ENCODE measurements at places on chromosomes 6 and 20. TPM values are rescaled to one million over a fixed set of nuclear protein-coding genes. Genes with fewer than 3 reads are reported as not detected.

Gene AKAP7
- total RNA-seq, result 21.5 TPM

Gene SYCP2
- 11.0 TPM for total RNA-seq

Gene FOXQ1
- total RNA-seq, result 3.4 TPM

Gene RNF144B
- total RNA-seq, result 12.0 TPM

Gene OR12D2
- 0.22 TPM for total RNA-seq

Gene TGM3
- total RNA-seq, result 0.39 TPM

Gene PHACTR3
- total RNA-seq, result 23.5 TPM

Gene GSTA3
- not detected for total RNA-seq

DNA sequence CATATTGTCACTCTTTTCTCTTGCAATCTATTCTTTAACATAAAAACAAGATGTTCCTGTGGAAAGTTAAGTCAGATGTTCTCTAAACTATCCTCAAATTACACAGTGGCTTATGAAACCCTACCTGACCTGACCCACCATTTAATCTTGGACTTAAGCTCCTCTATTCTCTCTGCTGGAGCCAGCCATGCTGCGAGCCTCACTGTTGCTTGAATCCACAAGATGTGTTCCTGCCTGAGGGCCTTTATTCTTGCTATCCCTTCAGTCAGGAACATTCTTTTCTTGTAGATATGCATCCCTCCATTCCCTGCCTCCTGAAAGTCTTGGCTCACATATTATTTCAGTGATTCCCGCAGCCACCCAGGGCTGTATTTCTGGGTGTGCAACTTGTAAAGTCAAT lies 283.2 kb downstream of the EPHA7 start:
- no peak overlapping the region for H3K4me3 ChIP-seq
- H3K4me1 ChIP-seq, result no peaks in the 10 kb centered on the region
- H3K36me3 ChIP-seq, result no peaks in the 10 kb centered on the region
- no peak for DNase-seq
- H3K27ac ChIP-seq, result no peak overlapping the region

- H3K4me3 ChIP-seq, result no peak overlapping the region
- no peaks in the 10 kb centered on the region for H3K4me1 ChIP-seq
- no peak overlapping the region for H3K27ac ChIP-seq
- no peaks in the 10 kb centered on the region for H3K36me3 ChIP-seq
Observed at GRCh38 chr6:46788791-46789190, 4.4 kb upstream of the MEP1A start.

DNA sequence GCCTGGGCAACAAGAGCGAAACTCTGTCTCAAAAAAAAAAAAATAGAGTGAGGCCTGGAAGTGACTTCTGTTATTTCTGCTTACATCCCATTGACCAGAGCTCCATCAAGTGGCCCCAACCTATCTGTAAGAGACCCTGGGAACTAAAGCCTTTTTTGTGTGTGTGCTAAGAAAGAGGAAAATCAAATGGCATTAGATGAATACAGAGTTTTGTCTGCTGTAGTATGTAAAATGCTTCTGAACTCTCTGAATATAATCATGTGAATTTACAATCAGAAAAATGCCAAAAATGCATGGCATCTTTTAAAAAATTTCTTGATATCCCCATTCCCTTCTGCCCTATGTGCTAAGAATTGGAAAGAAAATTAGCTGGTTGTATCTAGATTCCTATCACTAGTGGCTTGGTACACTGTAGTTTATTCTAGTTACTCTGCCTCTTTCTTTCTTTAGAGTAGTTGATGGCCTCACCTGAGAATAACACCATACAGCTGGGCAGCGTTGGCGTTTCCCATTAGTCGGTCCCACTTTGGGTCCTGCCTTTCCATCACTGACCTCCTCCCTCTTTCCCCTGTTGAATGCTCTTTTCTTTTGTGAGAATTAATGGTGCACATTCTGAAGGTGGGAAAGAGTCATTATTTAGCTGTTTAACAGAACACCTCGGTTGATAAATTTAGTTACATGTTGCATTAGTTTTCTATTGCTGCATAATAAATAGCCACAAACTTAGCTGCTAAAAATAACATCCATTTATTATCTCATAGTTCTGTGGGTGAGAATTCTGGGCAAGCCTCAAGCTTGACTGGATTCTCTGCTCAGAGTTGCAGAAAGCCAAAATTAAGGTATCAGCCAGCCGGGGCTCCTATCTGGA lies 38.2 kb downstream of the SAMD5 start:
- H3K36me3 ChIP-seq, result no peaks in the 10 kb centered on the region
- H3K27me3 ChIP-seq, result no peaks in the 10 kb centered on the region
- H3K27ac ChIP-seq, result peak overlapping the region; percentile 70
- no peak overlapping the region for H3K4me3 ChIP-seq

GRCh38 chr20:35551503-35551902 lies 9.6 kb downstream of the ERGIC3 start:
- H3K27me3 ChIP-seq, result no peaks in the 10 kb centered on the region
- no peak overlapping the region for H3K27ac ChIP-seq
- H3K4me3 ChIP-seq, result no peak overlapping the region
- peaks cover 91% of the 10 kb centered on the region for H3K36me3 ChIP-seq

DNA sequence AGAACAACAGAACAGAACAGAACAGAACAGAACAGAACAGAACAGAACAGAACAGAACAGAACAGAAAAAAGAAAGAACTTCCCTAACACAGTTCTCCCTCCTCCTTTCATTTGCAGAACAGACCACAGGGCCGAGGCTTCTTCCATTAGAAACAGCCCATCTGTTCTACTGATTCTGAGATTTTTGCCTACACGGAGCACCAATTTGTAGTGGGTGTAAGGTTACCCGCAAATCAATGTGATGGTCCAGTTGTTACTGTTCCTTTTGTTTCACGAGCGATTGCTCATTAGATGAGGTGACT lies 734 bp upstream of the OGFRL1 start:
- H3K4me3 ChIP-seq, result peak overlapping the region; percentile 72
- no peak for DNase-seq
- peaks cover 13% of the 10 kb centered on the region for H3K4me1 ChIP-seq
- H3K36me3 ChIP-seq, result no peaks in the 10 kb centered on the region
- peak overlapping the region; percentile 82 for H3K27ac ChIP-seq

DNA sequence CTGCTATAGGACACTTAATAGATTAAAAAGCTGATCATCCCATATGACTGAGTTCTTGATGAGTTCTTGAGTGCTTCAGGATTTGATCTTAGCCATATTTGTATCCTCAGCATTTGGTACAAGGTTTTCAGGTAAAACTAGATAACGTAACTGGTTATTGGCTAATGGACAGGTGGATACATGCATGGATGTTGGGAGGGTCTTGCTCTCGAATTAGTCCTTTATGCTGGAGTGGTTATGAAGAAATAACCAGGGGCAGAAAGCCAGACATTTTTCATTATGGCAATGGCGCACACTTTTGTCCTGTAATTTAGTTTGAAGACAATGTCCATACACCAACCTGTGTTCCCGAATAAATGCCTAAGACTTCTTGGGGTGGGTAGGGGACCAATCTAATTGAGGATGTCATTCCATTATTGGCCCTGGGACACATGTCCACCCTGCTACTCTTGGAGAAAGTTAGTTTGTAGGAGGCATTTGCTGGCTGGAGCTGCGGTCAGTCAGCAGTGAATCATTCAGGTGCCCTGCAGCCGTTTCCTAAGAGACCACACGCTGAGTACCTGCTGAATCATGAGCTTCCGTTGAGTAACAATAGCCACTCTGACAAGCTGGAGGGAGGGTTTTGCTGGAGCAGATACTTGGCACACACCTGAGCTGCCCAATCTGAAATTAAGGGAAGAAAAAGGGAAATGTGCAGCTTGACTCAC lies 194.4 kb downstream of the FOXA2 start:
- peaks cover 4% of the 10 kb centered on the region for H3K27me3 ChIP-seq
- DNase-seq, result no peak
- H3K4me1 ChIP-seq, result no peaks in the 10 kb centered on the region
- H3K4me3 ChIP-seq, result no peak overlapping the region
- H3K36me3 ChIP-seq, result no peaks in the 10 kb centered on the region
- H3K27ac ChIP-seq, result no peak overlapping the region

GRCh38 chr6:95169775-95170174 lies 407.6 kb upstream of the MANEA start:
- H3K4me1 ChIP-seq, result no peaks in the 10 kb centered on the region
- no peaks in the 10 kb centered on the region for H3K36me3 ChIP-seq
- no peak overlapping the region for H3K27ac ChIP-seq
- DNase-seq, result no peak
- H3K4me3 ChIP-seq, result no peak overlapping the region
- no peaks in the 10 kb centered on the region for H3K27me3 ChIP-seq

DNA sequence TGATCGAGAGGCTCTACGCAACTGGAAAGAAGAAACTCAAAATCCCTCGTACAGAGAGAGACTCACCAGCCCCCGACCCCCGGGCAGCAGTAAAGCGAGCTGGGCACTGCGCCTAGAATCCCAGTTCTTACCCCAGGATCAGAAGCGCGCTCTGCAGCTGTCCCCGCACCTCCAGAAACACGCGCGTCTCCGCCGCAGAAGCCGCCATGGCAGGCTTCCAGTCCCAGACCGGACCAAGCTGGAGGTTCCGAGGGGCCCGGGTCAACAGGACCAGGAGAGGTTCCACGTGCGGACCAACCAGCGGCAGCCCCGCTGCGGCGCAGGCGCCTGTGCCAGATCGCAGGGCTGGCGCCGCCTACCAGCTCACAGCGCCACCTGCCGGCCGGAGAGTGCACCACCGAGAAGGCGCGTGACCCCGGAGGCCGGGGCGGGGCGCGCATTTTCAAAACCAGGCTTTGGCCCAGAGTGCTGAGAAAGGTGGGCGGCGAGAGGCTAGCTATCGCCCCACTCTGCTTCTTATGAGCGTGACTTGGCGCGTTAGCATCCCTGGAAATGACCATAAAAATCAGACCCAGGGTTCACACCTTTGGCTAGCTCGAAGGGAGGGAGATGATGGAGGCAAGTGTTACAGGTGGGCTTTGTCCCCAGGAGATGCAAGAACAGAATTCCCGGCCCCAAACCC lies at the start of gene UBE3D:
TSS of gene UBE3D (minus strand) at position 331 of the 682 bp plus-strand sequence. CDS start at position 208, 123 bp downstream.
- no peaks in the 10 kb centered on the region for H3K27me3 ChIP-seq
- peaks cover 3% of the 10 kb centered on the region for H3K4me1 ChIP-seq
- DNase-seq, result peak; percentile 78
- H3K4me3 ChIP-seq, result peak within 1 kb of the TSS; percentile 96

GRCh38 chr20:58130581-58130980 lies 97.9 kb downstream of the ANKRD60 start:
- peaks cover 2% of the 10 kb centered on the region for H3K27me3 ChIP-seq
- H3K4me1 ChIP-seq, result peaks cover 57% of the 10 kb centered on the region
- no peak overlapping the region for H3K4me3 ChIP-seq
- no peak for DNase-seq
- peak overlapping the region; percentile 77 for H3K27ac ChIP-seq
